ENCODE measurements at places on chromosomes 2 and 18. TPM values are rescaled to one million over a fixed set of nuclear protein-coding genes. Genes with fewer than 3 reads are reported as not detected.

DNA sequence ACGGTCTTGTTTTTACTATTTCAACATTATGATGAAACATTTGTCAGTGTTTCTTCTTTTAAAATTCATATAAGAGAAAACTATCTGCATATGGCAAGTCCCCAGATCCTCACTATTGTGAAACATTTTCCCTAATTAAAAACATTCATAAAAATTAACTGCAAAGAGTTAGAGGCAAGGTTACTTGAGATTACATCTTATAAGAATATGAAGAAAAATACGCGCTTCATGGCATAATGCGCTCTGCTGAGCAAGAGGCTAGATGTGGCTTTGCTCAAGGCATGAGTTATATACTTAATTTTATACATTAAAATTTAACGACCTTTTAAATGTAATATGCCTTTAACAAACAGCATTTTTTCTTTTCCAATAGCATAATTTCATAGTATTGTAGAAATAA is 166.4 kb upstream of the RPRM start:
- no peak for DNase-seq

- no peak for DNase-seq
Measured at GRCh38 chr2:74383254-74383653, 3.1 kb upstream of the DCTN1 start.

GRCh38 chr18:26057344-26057773 is 33.1 kb downstream of the SS18 start:
- no peak for DNase-seq

- DNase-seq = no peak
Measured at GRCh38 chr18:45280481-45281276, 334.6 kb upstream of the SLC14A2 start.

DNA sequence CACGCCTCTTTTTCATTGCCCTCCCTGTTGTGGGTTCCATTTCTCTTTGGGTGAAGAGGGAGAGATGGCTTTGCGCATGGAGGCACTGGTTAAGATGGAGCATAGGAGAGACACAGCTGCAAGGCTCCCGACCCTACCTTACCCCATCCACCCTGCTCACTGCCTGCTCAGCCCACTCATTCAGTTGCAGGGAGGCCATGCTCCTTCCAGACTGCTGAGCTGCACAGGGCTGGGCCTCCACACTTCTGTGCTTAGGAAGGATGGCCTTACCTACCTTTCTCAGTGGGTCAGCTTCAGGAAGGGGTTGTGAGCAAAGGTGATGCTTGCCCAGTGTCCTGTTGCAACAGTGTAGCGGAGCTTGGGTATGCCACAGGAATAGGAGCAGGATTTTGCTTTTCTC is 127.8 kb downstream of the CTIF start:
- no peak for DNase-seq

The C2orf49 gene
- 15.6 TPM for total RNA-seq

The GALR1 gene
- total RNA-seq = 0.03 TPM

The LCT gene
- total RNA-seq = not detected

All from left cardiac atrium (tissue), 4 donors.